Activated naive CD4-positive, alpha-beta T cell (primary cell): ENCODE measurements at places on chromosomes 12 and 14.

- DNase-seq, result no peak
Observed at GRCh38 chr12:110042264-110042663, 6.1 kb downstream of the C12orf76 start.

DNA sequence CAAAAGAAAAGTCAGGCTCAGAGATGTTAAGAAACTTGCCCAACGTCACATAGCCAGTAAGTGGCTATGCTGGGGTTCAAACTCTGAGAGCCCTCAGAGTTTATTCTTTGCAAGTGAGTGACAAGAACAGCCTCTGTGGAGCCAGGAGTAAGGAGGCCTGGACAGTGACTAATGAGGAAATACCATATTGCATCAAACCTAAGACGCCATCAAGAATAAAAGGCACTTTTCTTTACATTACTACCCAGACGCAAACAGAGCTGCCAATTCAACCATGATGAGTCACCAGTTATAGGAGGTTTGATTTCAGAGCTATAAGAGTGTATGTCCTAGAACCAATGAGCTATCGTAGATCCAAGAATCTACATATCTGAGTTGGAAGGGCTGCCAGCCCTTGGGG lies 9.4 kb downstream of the TNFRSF1A start:
- DNase-seq, result no peak

- DNase-seq, result no peak
Observed at GRCh38 chr12:90899456-90900182, 55.4 kb downstream of the CCER1 start.

- DNase-seq, result no peak
Observed at GRCh38 chr14:63088865-63089264, 43.6 kb upstream of the KCNH5 start.

DNA sequence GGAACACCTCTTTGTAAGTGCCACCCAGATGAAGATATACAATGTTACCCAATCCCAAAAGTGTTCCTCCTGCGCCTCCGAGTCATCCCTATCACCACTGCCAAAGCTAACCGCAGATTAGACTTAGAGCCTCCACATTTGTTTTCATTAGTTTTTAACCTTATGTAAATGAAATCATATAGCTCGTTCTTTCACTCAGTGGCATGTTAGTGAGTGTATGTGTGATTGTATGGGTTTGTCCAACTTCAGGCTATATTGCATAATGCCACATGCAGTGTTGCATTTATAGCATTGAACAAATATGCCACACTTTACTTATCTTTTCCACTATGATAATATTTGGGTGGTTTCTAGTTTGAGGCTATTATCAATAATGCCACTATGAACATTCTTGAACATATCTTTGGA lies 18.0 kb downstream of the MAP1LC3B2 start:
- no peak for DNase-seq

- DNase-seq, result no peak
Observed at GRCh38 chr12:53201639-53202038, 5.4 kb downstream of the ITGB7 start.

DNA sequence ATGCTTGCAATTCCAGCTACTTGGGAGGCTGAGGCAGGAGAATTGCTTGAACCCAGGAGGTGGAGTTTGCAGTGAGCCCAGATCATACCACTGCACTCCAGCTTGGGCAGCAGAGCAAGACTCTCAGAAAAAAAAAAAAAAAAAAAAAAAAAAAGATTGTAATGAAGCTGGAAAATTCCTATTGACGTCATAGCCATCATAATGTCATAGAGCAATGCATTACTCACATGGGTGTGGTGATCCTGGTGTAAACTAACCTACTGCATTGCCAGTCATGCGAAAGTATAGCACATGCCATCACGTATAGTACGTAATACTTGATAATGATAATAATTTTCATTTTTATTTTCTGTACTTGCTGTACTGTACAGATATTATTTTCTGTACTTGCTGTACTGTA lies 42.7 kb upstream of the NID2 start:
- DNase-seq, result no peak

GRCh38 chr14:55277972-55278740 lies 6.9 kb downstream of the FBXO34 start:
- DNase-seq, result no peak

GRCh38 chr14:38238332-38238731 lies 17.6 kb downstream of the CLEC14A start:
- no peak for DNase-seq

GRCh38 chr12:106907846-106908245 lies 47.9 kb upstream of the TMEM263 start:
- DNase-seq, result no peak

DNA sequence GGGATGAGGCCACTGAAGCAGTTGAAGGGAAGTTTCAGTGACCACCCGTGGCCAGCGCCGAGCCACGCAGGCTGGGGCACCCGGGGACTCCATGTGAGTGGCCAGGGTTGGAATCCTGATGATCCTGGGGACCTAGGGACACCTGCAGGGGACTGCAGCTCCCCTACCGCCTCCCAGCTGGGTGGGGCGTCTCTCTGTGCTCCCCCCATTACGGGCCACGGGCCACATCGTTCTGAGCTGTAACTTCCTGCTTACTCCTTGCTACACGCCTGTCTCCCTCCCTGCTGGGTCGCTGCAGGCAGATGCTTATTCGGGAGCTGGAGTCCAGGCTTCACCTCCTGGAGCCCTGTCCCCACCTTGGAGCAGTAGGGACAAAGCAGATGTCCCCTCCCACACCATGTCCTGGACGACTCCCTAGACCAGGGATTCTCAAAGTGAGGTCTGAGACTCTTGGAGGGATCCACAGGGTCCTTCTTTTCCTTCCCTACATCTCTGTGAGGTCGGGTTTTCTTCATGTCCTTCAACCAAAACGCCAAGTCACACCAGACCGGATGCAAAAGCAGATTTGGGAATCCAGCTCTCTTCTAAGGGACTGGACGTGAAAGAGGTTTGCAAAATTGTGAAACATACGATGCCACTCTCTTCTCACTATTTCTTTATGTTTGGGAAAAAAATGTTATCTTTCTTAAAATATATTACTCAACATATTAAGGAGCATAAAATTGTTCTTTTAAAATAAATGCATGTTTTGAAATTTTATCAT lies 85.9 kb upstream of the NCOR2 start:
- DNase-seq, result no peak

GRCh38 chr14:98871796-98872195 lies 400.2 kb downstream of the BCL11B start:
- no peak for DNase-seq

- DNase-seq, result no peak
Observed at GRCh38 chr14:49962621-49963020, 69.7 kb downstream of the ARF6 start.

DNA sequence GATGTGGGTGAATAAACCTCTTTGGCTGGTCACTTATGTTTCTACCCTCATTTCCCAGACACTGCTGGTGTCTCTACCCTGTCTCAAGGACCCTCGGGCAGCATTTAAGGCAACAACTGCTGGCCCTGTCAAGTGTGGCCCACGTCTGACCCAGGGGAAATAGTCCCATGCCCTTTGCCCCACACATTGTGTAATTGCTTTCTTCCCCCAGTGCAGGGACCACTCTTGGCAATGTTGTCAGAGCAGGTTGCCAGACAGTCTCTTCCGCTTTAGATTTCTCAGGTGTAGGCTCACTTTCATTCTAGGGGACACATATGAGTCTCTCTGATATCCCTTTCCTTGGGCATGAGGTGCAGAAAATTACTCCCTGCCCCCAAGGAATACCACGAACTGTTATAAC lies 216.7 kb downstream of the TMEM117 start:
- no peak for DNase-seq

GRCh38 chr12:118346895-118347294 lies 25.8 kb downstream of the TAOK3 start:
- DNase-seq, result no peak

DNA sequence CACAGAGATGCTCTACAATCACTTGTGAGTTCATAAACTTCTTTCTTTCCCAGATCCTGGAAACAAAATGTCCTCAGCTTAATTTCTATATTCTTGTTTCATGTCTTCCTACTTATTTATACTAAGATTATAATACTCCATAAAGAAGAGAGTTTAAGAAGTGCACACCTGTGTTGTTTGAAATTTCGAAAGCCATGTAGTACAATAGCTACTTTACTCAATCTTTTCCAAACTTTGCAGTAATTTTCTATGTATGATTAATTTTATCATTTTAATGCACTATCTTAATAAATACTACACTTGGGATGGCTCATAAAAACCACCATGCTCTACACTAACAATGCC lies 300 bp upstream of the TTC5 start:
- no peak for DNase-seq

- no peak for DNase-seq
Observed at GRCh38 chr12:83432176-83432719, 745.5 kb downstream of the TMTC2 start.

DNA sequence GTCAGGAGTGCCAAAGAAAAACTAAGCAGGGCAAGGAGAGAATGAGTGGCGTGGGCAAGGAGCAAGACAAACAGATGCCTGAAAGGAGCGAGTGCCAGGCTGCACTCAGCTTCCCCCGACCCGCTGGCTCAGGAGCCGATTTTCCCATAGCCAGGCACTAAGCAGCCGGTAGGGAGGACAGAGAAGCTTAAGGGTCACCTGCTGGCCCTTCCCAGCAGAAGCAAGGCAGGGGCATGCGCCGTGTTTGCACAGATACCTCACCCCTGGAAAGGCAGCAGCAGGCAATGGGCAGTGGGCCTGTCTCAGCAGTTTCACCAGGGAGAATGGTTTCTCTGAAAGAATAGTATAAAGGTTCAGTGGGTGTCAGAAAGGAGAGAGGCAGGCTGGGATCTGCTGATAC lies 104.9 kb upstream of the FKBP4 start:
- DNase-seq, result no peak

- DNase-seq, result no peak
Observed at GRCh38 chr14:72723858-72724530, 169.9 kb downstream of the DPF3 start.

DNA sequence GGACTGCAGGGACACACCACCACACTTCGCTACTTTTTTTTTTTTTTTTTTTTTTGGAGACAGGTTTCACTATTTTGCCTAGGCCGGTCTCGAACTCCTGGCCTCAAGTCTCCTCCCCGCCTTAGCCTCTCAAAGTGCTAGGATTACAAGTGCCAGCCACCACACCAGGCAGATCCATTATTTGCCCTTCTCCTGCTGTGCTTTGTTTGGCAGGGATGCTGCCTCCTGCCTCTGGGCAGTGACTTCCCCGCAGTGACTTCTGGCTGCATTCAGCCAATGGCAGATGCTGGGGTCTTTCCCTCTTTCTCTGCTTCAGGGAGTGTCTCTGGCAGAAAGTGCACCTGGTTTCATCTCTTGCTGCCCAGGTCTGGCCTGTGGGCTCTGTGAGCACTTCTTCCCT lies 6.7 kb upstream of the MORN3 start:
- DNase-seq, result no peak

- no peak for DNase-seq
Observed at GRCh38 chr12:51677284-51677968, 86.4 kb downstream of the SCN8A start.
